ENCODE measurements at places on chromosomes 6 and 20.
A peak's percentile ranks its signal among the peaks of the same experiment; 100 is the strongest.

- no peak for DNase-seq
These were observed 47.6 kb upstream of the SMLR1 start for GRCh38 chr6:130779658-130780033.

- DNase-seq: no peak
These were observed 359.4 kb downstream of the EPHA7 start for GRCh38 chr6:93059911-93060310.

- DNase-seq: no peak
These were observed 229.0 kb downstream of the ZNF217 start for GRCh38 chr20:53364646-53365045.

- no peak for DNase-seq
These were observed 65.4 kb downstream of the IGF2R start for GRCh38 chr6:160034036-160034930.

DNA sequence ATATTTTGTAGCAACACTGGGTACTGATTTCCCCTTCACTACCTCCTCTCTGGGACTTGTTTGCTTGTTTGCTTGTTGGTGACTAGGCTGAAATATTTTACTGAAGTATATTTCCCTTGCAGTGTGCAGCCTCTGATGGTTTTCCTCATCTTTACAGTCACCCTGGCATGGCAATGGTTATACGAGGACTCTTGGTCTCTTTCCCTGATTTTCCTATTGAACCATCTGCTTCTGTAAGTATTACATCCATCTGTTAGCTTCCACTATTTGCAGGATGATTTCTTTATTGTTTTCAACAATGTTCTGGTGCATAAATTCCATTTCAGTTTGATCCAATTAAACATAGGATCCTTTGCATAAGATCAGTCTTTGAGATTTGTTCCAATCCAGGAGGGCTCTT, 465.1 kb downstream of the MEI4 start:
- DNase-seq: no peak

- no peak for DNase-seq
These were observed 104.8 kb downstream of the AGPAT4 start for GRCh38 chr6:161169035-161169434.

DNA sequence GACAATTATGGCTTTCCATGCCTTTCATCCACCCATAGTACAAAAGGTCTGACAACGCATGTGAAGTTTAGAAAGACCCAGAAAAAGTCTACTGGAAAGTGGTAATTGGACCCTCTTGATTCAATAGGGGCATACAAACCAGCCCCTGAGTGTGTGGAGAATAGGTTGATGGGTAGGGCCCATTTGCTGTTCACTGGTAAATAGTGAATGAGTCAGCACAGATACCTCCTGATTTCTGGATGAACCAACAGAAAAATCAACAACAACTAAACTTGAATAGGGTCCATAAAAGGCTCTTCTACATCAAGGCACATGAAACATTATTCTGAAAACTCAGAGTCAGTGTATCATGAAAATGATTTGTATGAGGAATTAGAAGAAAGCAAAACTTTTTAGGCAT, 235.4 kb upstream of the SLC35B3 start:
- no peak for DNase-seq

GRCh38 chr6:38413102-38413800, 226.5 kb downstream of the BTBD9 start:
- no peak for DNase-seq

- DNase-seq: no peak
These were observed 737.1 kb downstream of the DHX35 start for GRCh38 chr20:39699166-39699725.

DNA sequence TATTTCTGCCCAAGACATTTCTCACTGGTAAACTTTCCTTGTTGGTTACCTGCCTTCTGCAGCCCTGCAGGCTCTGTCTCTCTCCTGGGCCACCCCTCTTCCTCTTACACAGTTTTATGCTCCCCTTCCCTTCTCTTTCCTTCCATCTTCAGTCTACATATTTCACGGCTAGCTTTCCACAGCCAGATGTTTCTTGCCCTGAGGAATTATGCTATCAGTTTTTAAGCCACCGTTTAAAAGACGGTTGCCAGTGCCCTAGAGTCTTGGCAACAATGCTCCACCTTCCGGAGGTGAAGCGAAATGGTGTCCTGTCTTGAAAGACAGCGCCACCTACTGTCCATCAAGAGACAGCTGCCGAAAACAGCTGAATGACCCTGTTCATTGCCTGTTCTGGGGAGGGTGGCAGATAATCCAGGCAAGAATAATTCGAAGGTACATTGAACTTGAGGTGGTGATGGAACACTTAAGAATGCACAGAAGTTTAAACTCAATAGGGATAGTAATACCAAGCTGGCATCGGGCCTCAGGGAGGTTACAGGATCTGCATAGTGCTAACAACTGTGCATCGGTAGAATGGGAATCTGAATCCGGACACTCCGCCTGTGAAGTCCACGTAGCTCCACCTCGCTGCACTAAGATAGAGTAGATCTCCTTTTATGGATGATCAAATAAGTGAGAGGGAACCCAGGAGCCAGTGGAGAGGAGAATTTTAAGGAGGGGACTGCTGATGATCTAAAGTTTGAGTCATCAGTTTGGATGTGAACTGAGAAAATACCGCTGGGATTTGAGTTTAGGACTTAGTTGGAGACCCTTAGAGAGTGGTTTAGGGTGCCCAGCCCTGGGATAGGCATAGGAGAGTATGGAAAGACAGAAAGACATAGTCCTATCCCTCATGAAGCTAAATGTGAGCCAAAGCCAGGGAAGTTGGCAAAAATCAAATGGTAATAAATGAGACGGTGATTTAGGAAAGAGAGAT, 4.8 kb upstream of the TRIM40 start:
- no peak for DNase-seq

- peak; percentile 74 for DNase-seq
These were observed 97.8 kb upstream of the PMEPA1 start for GRCh38 chr20:57807401-57808263.

DNA sequence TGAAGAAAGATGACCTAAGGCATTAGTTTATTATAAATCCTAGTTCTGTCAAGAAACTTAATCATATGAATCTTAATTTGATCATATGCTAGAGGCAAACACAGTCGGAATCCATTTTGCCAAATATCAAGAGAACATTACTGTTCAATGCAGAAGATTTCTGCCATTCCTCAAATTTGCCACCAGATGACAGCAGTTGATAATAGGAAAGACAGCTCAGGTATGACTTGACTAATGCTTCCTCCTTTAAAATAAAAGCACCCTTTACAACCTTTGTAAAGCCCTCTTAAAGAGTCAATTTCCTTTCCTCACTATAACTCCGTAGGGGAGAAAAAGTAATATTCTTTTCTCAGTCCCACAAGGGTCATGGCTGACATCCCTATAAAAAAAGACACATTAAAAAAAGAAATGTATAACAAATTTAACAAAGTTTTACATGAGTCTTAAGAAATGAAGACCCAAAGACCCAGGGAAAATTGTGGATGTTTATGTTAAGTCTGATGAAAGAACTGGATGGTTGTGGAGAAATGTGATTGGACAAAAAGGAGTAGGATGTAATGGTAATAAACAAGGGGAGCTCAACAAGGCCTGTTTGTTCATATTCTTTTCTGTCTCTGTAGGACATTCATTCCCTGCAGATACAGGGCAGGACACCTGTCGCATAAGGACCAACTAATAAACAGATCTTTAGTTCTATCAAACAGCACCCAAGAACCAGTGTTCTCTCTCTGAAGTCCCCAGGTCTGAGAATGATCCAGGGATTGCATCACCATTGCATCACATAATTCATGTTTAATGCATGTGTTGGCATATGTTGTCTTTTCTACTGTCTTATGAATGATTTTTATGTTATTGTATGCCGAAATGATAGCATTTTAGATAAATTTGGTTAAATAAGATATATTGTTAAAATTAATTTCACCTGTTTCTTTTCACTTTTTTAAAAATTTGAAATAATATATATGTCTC, 23.0 kb upstream of the IL17A start:
- no peak for DNase-seq

- DNase-seq: no peak
These were observed 7.3 kb upstream of the MAVS start for GRCh38 chr20:3839328-3839727.

DNA sequence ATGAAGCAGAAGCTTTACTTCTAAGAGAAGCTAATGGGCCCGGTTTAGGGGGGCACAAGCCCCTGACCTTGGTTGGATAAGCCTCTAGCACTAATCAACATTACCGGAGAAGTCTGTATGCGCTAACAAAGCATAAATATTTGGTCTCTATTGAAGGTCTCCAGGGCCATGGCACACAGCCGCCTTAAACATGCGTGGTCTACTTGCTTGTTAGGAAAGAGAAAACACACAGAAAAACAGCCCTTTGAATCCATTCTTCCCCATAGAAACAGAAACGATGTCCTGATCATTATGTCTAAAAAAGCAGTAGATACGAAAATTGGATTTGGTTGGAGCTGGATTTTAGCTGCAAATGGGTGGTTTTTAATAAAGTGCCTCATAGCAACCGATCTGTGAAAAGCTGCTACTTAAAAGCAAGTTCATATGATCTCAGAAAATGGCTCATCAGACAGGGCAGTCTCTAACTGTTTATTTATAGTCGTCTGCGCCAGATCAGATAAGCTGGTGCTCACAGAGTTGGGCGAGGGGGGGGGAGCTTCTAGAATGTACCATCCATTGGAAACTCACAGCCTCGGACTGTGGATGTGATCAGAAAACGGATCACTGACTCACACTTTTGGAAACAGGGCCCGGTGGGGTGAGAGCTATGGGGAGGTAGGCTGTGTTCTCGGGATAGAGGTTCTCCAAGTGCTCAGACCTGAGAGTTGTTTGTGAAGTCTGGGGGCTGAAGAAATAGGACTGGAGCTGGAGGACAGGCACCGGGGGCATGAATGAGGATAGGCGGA, 35.3 kb upstream of the APCDD1L start:
- DNase-seq: peak; percentile 49

GRCh38 chr6:147384737-147385710, 123.5 kb upstream of the SAMD5 start:
- no peak for DNase-seq

GRCh38 chr20:4957939-4958362, 43.4 kb downstream of the SLC23A2 start:
- no peak for DNase-seq

GRCh38 chr6:20630617-20631548, 96.6 kb downstream of the CDKAL1 start:
- no peak for DNase-seq

DNA sequence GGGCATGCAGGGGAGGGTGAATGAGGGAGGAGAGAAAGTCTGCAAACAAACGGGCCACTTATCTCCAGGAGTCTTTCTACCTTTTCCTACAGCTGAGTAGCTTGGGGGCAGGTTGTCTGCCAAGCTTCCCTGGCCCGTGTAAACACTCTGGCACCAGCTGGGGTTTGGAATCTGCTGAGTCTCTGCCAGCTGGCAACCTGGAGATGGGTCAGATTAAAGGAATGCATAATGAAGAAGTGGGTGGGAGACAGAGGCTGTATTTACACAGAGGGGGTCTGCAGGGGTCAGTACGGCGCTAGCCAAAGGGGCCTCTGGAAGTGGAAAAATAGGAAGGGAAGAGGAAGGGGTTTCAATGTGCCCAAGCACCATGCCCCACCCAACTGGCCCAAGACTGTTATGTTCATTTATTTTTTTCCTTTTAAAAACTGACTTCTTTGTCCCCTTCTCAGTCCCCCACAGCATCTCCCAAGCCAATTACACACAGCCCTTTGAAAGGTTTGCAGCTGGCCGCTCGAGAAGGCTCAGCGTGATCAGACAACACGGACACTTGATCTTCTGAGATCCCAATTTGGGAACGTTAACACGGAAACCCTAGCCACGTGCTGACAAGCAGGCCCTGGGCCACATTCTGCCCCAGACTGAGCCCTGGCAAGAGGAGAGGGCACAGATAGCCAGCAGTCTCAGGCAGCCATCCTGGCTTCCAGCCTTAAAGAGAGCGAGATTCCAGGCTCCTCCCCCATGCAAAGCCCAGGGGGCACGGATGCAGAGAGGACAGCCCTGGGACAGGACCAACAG, 25.2 kb downstream of the TRAM2 start:
- peak; percentile 80 for DNase-seq

DNA sequence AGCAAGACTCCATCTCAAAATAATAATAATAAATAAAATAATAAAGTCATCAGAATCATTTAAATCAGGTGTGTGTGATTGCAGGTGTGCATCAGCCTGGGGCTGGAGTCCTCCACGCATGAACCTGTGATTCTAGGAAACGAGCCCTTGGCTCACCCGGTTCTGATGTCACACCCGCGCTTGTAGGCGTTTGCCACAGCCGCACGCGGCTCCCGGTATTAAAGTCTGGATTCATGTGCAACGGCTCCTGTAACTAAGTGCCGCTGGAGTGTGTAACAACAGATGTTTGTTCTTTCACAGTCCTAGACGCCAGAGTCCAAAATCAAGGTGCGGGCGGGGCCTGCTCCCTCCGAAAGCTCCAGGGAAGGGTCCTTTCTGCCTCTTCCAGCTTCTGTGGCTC, 45.2 kb downstream of the KCNQ2 start:
- DNase-seq: no peak

GRCh38 chr20:22696759-22697158, 112.4 kb upstream of the FOXA2 start:
- DNase-seq: no peak

DNA sequence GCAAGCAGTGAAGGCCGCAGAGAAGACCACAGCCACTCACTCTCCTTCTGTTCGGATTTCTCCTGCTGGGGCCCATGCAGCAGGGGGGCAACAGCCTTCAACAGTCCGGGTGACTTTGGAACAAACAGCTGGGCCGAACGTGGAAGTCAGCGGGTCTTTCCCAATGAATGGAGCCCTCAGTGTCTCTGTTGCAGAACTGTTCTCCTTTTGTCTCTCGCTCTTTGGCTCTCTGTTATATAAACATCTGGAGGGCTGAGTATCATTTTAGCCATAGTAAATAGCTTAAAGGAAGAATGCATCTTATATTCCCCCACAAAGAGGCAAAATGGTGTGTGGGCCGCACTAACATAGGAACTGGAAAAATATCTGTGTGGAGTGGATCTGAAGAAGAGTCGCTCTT, 136.7 kb upstream of the RALGAPA2 start:
- no peak for DNase-seq

DNA sequence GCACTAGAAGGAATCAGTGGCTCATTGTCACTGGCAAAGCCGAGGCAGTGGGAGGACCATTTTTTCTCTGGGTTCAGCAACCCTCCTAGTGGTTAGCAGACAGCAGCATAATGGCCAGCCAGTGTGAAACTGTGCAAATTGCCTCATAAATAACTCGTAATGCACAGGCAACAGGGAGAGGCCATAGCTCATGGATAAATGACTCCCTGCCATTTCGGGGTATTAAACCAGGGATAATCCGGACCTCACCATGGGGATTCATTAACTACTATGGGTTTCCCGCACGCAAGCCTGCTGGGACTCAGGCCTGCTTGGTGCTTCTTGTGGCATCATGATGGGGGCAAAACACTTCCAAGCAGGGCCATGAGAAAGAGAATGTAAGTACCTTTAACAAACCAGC, 158.2 kb upstream of the CHD6 start:
- DNase-seq: no peak

GRCh38 chr20:15241681-15242080, 904.3 kb upstream of the FLRT3 start:
- DNase-seq: no peak

- peak; percentile 59 for DNase-seq
These were observed 42.1 kb downstream of the CTCFL start for GRCh38 chr20:57482796-57483195.

GRCh38 chr6:169046483-169047192, 207.0 kb downstream of the THBS2 start:
- no peak for DNase-seq

All from RWPE2 (cell line).